Fibroblast of skin of right biceps (primary cell): ENCODE measurements at places on chromosomes 16 and 17.
A peak's percentile ranks its signal among the peaks of the same experiment; 100 is the strongest.

- DNase-seq: no peak
Observed at GRCh38 chr17:4789701-4789950, 862 bp downstream of the GLTPD2 start.

GRCh38 chr17:62626719-62627218 is 701 bp upstream of the MRC2 start:
- peak; percentile 79 for DNase-seq

DNA sequence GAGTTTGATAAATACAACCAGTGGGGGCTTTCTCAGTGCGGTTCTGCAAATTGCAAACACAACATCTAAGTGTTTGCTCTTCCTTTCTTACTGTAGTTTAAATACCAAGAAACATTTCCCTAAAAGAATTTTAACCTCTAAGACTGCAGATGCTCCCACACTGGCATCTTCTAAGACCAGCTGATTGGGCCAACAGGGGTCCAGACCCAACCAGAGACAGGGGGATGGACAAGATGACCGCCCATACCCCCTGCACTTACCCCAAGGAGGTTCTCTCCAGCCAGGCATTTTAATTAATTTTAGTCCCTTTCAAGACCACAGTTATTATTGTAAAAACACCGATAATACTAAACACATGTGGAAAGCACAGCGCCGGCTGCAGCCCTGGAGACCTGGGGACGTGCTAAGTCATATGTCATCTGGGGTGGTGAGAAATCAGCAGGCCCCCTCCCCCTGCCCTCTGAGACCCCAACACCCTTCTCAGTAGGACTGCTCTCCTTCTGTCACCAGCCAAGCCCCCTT is 242.3 kb downstream of the SOX9 start:
- DNase-seq: peak; percentile 56

DNA sequence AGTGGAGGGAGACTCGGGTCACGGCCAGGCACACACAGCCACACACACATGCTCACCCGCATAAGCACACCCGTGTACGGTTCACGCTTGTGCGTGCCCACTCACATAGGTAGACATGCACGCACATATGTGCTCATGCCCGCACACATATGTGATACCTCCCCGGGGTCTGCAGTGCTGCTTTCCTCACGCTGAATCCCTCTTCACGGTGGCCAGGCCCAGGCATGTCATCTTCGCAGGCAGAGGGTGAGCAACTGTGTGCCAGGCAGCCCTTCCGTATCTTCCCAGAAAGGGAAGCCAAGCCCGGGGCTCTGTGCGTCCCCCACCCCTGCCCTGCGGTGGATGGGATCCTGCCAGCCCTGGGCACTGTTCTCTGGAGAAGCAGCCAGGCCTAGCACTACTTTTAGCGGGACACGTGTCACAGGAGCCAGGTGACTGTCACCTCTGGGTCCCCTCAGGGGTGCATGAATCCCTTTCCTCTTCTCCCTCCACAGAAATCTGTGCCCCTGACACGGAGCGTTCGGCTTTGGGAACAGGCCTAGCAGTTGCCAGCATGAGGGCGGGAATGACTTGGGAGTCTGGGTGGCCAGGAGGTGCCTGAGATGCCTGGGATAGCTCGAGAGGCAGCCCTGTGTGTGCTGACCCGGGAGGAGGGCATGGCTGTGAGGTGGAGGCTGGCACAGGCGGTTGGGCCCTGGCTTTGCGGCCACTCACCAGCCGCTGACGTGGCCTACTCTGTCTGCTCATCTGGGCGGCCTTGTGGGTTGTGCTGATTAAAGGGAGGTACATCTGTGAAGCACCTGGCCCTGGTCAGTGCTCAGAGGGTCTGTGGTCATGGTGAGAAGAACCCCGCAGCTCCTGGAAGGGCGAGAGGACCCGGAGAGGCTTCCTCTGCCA is 47.5 kb downstream of the BAIAP2 start:
- no peak for DNase-seq

DNA sequence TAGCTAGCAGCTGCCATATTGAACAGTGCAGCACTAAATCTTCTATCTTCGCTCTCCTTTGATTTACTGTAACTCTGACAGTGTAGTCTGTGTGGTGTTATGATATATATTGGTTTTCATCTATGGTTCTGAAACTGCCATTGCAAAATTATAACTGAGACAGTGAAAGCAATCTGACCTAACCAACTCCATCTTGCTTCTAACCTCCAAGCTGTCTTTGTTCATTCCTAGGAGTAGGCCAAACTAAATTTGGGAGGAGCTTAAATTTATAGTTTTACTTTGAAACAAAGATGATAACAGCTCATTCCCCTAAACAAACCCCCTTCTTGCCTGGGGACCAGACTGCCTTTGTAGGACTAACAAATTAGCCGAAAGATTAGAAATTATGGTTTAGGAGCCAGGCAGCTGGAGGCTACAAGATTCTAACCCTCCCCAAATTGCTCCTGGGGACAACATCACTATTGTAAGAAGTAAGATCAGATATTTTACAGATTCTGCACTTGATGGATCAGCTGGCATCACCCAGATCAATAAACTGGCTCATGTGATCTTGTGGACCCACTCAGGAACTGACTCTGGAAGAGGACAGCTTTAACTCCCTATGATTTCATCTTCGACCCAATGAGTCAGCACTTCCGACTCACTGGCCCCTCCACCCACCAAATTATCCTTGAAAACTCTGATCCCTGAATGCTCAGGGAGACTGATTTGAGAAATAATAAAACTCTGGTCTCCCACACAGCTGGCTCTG is 47.0 kb upstream of the FBXO47 start:
- peak; percentile 72 for DNase-seq

- DNase-seq: no peak
Observed at GRCh38 chr17:73060721-73061120, 31.8 kb downstream of the SLC39A11 start.

DNA sequence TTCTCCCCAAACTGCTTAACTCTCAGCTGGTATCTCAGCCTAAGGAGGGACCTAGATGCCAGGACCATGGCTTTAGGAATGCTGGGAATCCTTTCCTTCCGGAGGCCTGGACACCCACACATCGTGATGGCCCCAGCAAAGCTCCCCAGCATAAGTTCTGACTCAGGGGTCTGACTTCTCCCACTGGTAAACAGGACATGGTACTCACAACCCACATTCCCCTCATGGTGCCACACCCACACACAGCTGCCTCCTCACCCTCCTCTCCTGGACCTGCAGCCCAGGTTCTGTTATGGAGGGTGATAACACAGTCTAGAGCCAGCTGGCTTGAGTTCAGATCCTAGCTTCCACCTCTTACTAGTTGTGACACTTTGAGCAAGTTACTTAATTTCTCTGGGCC is 719 bp upstream of the RNF227 start:
- peak; percentile 46 for DNase-seq

DNA sequence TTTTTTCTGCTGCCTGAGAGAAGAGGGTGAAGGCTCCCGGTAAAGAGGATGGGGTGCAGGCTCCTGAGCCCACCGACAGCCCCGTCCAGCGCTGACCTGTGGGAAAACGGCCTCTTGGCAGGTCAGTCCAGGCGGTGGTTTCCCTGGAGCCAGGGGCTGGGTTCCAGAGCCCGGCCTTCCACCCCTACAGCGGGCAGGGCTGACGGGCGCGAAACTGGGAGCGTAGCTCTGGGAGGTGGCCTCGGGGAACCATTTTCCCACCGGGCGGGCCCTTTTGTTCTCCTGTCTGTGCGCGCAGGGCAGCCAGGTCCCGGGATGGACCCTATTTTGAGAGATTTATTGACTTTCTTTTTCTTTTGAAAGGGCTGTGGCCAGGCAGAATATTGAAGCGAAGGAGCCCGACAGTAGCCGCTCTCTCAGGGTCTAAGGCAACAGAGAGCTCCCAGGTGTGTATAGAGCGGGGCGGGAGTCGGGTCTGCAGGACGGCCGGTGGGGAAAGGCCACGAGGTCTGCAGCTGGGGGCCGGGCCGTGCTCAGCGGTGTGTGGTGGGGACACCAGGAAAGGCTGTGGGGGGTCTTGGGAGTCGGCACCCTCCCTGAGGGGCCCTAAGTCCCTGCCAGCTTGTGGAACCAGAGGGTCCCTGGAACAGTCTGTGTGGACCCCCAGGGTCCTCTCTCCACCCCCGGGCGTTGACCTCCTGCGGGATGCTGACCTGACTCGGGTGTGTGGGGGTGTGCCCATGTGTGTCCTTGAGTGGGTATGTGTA is 32.3 kb downstream of the METRNL start:
- DNase-seq: no peak

- DNase-seq: no peak
Observed at GRCh38 chr17:59409336-59410048, 78.0 kb downstream of the YPEL2 start.

- peak; percentile 86 for DNase-seq
Observed at GRCh38 chr16:66069587-66069986, 296.9 kb upstream of the CDH5 start.

GRCh38 chr16:66045626-66046025 is 320.9 kb upstream of the CDH5 start:
- no peak for DNase-seq

GRCh38 chr16:83113811-83114210 is 487.0 kb downstream of the CDH13 start:
- DNase-seq: peak; percentile 88

DNA sequence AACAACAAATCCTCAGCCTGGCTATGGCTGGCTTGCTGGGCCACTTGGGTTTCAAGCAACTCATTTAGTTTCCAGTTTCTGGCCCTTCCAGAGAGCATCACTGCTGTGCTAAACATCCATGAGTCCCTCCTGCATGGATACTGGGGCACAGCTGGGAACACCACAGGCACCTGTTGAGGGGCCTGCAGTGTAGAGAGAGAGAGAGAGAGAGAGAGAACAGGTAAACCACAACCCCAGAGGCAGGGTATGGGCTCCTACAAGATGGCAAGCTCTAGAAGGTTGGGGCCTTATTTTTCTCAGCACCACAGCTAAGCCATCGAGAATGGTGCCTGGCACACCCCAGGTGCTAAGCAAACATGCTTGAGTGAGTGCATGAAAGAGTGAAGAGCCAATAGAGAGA is 120.3 kb downstream of the RBFOX3 start:
- no peak for DNase-seq

GRCh38 chr17:68600067-68600930 is 868 bp downstream of the FAM20A start:
- no peak for DNase-seq

GRCh38 chr17:28018439-28019070 is 23.9 kb upstream of the NLK start:
- no peak for DNase-seq

GRCh38 chr17:67212714-67213417 is 32.1 kb downstream of the HELZ start:
- DNase-seq: peak; percentile 83

GRCh38 chr16:892536-893255 is 78.1 kb downstream of the LMF1 start:
- no peak for DNase-seq

GRCh38 chr16:81821436-81822128 is 42.5 kb downstream of the PLCG2 start:
- DNase-seq: no peak

- no peak for DNase-seq
Observed at GRCh38 chr17:41186872-41187271, 2.2 kb upstream of the KRTAP4-1 start.

DNA sequence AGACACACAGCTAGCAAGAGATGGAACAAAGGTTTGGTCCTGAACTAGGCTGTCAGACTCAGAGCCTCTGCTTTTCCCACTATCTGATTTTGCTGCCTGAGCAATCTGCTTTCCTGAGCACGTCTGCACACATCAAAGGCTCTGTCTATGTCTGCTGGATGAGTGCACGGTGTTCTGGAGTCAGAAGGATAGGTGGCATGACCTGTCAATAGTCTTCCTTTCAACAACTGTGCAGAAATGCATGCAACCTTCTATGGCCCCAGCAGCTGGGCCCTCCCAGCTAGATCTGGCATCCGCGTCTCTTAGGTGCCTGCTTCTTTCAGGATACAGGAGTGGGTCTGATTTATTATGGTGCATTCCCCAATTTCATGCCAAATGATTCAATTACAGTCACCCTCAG is 138.3 kb downstream of the UTP18 start:
- no peak for DNase-seq

DNA sequence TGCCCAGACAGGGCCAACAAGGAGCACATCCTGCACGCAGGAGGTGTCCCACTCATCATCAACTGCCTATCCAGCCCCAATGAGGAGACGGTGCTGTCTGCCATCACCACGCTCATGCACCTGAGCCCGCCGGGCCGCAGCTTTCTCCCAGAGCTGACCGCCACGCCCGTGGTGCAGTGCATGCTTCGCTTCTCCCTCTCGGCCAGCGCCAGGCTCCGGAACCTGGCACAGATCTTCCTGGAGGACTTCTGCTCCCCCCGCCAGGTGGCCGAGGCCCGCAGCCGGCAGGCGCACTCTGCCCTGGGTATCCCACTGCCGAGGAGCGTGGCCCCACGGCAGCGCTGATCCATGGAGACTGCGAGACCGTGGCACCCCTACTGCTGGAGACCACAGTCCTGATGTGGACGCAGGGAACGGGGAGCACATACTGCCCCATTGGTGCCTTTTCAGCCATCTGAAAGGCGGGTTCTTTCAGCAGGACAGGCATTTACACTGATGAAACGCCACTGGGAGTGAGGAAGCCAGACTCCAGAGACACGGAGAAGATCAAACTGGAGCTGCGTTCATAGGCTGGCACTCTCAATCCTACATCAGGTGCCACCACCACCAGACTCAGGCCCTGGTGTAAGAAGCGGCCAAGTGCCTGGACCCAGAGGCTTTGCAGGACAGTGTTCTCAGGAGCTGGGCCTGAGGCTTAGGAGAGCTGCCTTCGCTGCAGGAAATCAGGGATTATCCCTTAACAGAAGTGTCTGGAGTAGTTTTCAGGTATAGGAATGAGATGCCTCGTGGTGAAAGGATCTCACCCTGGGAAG is 2.6 kb downstream of the NT5C start:
- DNase-seq: no peak

DNA sequence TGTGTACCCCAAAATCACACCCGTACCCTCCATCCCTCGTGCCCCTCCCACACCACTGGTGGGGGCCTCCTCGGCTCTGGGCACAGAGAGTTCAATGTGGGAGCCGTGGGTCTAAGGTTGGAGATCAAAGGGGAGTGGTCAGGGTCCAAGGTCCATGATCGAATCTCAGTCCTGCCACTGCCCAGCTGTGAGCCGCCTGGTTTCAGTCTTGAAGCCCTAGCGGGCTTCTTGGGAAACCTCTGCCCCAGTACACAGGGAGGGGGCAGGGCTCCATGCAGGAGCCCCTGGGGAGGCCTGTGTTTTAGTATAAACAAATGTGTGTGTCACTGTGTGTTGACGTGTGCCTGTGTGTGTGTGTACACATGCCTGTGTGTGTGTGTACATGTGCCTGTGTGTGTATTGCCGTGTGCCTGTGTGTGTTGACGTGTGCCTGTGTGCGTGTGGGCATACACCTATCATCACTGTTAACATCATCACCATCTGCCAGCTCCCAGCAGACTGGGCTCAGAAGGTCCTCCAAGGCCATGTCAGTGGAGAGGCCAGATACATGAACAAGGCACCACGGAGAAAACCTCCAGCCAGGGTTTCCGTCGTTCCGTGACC is 26.5 kb upstream of the ZNF469 start:
- peak; percentile 12 for DNase-seq

- no peak for DNase-seq
Observed at GRCh38 chr17:48548523-48549280, 3.8 kb upstream of the HOXB2 start.

DNA sequence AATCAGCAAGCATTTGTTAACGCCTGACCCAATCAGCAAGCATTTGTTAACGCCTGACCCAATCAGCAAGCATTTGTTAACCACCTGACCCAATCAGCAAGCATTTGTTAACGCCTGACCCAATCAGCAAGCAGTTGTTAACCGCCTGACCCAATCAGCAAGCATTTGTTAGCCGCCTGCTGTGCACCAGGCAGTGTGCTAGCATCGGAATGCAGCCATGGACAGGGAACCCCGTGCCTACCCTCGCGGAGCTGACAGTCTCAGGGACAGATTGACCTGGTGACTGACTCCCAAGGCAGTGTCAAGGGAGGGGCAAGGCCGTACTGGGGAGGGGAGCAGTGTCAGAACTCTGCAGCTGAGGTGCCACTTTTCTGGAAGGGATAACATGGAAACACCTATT is 66.9 kb downstream of the ABR start:
- DNase-seq: no peak
